Hematopoietic multipotent progenitor cell (in vitro differentiated cells): ENCODE measurements at places on chromosomes 13 and 19.
A peak's percentile ranks its signal among the peaks of the same experiment; 100 is the strongest.

- DNase-seq: no peak
Observed at GRCh38 chr13:51950722-51951121, 60.5 kb downstream of the ATP7B start.

DNA sequence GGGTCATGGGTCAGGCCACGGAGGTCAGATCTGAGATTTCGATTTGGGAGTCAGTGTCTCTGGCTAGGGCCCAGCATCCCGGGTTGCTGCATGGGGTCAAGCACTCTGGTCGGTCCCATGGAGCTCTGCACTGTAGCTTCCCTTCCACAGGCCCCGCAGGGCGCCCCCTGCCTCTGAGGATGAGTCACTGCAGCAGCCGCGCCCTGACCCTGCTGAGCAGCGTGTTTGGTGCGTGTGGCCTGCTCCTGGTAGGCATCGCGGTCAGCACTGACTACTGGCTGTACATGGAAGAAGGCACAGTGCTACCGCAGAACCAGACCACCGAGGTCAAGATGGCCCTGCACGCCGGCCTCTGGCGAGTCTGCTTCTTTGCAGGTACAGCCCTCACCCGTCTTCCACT lies 3.6 kb downstream of the CACNG7 start:
- no peak for DNase-seq

GRCh38 chr13:21040120-21040826 lies 21.1 kb downstream of the LATS2 start:
- no peak for DNase-seq

GRCh38 chr13:94228763-94229162 lies 250.7 kb downstream of the DCT start:
- DNase-seq: no peak

- DNase-seq: no peak
Observed at GRCh38 chr13:87872813-87873212, 201.6 kb downstream of the SLITRK5 start.

DNA sequence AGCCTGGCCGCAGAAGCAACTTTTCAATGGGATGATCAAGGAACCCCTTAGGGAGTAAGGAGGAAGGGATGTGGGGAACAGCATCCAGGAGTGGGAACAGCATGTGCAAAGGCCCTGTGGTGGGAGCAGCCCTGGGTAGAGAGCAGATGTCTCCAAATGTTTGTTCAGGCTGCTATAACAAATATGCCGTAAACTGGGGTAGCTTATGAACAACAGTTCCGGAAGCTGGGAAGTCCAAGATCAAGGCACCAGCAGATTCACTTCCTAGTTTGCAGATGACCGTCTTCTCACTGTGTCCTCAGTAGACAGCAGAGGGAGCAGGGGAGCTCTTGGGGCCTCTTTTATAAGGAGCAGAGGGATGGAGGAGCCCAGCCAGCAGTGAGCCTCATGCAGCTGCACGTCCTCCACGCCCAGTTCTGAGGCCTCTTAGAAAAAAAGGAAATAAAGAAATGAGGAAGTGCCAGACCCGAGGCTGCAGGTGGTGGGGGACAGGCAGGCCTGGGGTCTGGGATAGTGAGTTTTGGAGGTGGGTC lies 4.2 kb upstream of the LRRC25 start:
- DNase-seq: peak; percentile 96

DNA sequence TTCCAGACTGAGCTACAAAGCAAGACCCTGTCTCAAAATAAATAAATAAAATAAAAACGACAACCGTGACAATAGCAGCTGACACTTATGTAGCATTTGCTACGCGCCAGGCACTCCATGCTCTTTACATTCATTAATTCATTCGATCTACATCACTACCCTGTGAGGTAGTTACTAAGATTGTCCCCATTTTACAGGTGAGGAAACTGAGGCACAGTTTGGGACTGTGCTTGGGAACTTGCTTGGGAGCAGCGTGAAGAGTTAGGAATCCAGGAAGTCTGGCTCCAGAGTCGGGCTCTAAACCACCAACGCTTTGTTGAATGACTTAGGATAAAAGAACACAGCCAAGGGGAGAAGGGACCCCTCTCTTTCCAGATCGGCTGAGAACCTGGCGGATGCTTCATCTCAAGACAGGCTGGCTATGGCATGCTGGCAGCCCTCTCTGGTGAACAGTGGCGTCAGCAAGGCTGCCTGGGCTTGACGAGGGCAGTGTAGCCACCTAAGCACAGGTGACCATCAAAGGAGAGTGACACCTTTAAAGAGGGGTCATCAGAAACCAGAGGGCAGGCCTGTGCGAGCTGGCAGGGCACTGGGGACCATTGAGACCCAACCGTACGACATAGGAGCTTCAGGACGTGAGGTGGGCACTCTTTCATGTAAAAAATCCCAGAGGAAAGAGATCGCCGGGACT lies 591 bp downstream of the DOHH start:
- DNase-seq: no peak

GRCh38 chr19:45778010-45778661 lies 4.2 kb downstream of the DMPK start:
- DNase-seq: no peak

DNA sequence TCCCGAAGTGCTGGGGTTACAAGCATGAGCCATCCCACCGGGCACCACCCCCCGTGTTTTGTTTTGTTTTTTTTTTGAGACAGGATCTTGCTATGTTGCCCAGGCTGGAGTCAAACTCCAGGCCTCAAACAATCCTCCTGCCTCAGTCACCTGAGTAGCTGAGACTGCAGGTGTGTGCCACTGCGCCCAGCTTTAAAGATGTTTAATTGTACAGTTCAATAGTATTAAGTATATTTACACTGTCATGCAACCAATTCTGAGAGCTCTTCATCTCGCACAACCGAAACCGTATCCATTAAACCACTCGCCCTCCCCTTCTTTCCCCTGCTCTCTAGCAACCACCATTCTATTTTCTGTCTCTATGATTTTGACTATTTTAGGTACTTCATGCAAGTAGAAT lies 15.6 kb downstream of the NUCB1 start:
- DNase-seq: no peak

DNA sequence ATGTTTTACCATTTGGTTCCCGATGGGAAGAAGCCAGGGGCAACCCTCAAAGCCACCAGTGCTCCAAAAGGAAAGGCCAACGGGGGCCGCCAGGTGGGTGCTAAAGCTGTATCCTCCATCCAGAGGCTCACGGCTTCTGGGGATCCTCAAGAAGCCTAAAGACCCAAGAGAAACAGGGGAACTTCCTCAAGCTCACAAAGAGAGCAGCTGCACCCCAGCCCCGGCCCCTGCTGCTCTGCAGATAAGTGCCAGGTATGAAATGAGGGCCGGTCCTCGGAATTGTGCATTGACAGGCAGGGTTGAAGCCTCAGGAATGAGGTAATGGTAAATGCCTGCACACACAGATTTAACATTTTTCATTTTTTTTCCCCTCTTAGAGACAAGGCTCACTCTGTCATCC lies 8.0 kb upstream of the POP4 start:
- DNase-seq: no peak

DNA sequence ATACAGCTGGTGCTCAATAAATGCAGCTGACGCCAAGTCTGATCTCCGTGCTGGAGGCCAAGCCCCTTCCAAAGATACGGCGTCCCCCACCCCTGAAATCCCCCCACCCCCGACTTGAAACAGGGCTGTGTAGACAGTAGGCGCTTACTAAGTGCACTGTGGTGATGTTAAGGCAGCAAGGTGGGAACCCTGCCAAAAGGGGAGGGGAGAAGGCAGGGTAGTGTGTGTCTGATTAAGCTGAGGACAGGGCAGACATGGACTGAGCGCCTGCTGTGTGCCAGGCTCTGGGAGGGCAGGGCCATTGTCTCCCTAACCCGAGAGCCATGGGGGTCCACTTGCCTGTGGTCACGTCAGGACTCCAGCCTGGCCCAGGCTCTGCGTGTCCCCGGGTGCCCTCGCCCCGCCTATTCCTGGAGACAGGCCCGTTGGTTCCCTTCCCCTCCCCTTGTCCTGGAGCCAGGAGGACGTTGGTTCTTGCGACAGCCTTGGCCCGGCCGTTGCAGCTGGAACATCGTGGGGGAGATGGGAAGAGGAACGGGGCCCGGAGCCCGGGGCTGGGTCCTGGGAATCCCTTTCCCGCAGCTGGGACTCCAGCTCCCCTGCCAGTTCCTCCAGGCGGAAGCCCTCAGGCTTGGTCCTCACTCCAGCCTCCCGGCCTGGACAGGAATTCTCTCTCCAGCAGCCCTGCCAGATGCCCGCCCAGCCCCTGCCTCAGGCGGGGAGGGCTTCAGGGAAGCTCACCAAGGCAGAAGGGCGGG lies 1.7 kb upstream of the ELANE start:
- no peak for DNase-seq

DNA sequence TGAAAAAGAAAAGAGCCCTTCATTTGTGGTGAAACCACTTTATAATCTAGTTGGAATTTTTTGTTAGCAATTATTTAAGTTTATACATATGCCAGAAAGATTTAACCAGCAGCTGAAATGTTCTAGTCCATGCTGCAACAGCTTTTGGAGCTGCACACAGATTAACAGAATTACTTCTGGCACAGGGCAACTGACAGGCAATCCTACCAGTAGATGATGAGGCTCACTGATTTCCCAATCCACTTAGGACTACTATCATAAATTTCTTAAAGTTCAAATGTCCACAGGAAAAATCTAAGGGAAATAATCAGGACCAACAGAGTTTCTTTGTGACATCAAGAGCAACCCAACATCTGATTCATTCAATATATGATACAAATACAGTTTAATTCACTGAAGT lies 78.8 kb downstream of the CRYL1 start:
- no peak for DNase-seq

GRCh38 chr19:728011-728410 lies 19.3 kb downstream of the PALM start:
- DNase-seq: no peak

- no peak for DNase-seq
Observed at GRCh38 chr19:45761714-45762113, 7.3 kb downstream of the SIX5 start.

GRCh38 chr13:35741657-35742056 lies 265.2 kb upstream of the MAB21L1 start:
- no peak for DNase-seq

GRCh38 chr13:20197361-20197834 lies 4.7 kb upstream of the GJB2 start:
- DNase-seq: peak; percentile 72

DNA sequence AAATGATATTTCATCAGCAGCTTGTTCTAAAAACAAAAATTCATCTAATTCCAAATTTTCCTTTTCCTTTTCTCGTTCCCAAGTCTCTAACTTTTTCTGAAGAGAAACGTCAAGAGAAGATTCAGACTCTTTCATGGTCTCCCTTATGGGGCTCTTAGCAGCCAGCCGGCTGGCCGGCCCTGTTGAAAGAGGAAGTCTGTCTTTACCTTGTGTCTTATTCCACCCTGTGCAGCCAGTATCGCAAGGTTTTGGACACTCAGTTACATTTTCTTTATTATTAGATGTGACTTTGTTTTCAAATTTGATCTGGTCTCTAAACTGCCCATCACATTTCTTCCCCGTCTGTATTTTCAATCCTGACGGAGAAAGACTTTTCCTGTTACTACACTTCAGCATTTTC lies 142.3 kb downstream of the RNF17 start:
- DNase-seq: no peak

GRCh38 chr19:6030214-6030507 lies 52.2 kb upstream of the RANBP3 start:
- DNase-seq: no peak

DNA sequence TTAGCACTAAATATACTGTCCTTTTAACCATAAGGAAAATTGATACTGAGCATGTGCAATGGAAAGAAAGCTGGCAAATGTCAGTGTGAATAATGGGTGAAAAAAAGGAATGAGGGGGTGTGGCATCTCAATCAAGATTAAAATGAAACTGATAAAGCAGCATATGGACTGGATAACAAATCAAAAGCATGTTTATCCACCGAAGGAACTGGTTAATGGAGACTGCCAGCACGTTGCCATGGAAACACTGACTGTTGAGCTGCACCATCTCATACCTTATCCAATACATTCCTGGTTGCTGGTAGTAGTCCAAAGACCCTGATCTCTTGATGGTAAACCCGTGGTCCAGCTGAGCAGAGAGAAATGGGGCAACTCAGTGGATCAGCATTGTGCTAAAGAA lies 311.4 kb upstream of the MAB21L1 start:
- DNase-seq: no peak

DNA sequence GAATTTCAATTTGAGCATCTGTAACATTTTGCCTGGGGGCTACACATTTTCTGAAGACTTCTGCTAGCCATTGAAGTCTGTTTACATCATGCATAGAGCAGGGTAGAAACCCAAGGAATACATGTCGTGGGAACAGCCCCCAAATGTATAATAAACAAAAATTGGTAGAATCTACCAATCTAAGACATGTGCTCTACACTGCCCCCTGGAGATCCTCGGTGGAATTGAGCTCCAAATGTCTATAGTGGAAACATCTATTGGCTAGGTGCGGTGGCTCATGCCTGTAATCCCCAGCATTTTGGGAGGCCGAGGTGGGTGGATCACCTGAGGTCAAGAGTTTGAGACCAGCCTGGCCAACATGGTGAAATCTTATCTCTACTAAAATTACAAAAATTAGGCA lies 57.3 kb downstream of the MBD3L2B start:
- DNase-seq: peak; percentile 8

DNA sequence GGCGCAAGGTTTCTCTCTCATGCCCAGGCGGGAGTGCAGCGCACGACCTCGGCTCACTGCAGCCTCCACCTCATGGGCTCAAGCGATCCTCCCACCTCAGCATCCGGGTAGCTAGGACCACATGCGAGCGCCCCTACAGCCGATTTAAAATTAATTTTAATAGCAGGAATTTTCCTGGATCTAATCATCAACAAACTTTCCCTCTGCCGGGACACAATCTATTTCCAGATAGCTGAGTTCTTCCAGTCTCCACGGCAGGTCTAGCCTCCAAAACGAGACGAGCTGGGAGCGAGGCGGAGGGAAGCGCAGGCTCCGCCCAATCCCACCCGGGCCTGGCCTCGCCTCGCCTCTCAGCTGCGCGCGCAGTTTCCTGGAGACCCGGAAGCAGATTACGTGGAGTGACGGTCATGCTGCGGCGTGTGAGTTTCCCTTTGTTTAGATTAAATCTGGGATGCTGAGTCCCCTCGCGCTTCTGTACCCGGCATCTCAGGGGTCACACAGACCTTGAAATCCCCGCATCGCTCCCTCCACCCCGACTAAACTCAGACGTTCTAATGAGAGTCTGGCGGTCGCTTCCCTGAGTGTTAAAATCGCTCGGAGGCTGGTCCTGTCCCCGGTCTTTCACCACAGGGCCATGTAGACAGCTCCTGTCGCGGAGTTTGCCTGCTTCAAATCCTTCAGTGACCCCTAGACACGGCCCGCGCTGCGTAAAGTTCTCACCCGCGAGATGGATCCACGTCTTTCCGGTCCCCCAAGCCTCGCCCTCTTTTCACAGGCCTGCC lies at the start of gene ZNF880:
ZNF880 (plus strand) TSS at position 365 of the 782 bp plus-strand sequence; CDS start at position 408, 43 bp downstream.
- peak; percentile 92 for DNase-seq

DNA sequence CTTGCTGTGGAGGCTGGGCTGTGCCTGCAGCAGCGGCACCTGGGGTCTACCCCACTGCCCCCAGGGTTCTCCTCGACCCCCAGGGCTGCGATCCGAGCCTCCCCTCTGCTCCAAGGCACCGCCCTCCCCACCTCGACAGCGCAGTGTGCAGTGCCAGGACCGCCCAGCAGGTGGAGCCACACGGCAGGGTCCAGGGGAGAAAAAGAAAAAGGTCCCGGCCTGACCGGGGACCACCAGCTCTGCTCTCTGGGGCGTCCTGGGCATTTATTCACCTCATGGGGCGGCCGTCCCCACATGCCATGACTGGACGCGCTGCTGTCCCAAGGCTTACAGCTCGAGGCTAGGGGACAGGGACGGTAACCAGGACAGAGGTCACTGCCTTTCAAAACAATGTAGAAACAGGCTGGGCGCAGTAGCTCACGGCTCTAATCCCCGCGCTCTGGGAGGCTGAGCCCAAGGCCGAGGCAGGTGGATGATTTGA lies 10.6 kb downstream of the REXO1 start:
- no peak for DNase-seq

GRCh38 chr19:35272954-35273649 lies 4.3 kb downstream of the USF2 start:
- DNase-seq: no peak
